HEK293T (cell line): ENCODE measurements at places on chromosomes 5 and 9.

GRCh38 chr9:136525841-136526499, 19.9 kb downstream of the NOTCH1 start:
- DNase-seq, result no peak

DNA sequence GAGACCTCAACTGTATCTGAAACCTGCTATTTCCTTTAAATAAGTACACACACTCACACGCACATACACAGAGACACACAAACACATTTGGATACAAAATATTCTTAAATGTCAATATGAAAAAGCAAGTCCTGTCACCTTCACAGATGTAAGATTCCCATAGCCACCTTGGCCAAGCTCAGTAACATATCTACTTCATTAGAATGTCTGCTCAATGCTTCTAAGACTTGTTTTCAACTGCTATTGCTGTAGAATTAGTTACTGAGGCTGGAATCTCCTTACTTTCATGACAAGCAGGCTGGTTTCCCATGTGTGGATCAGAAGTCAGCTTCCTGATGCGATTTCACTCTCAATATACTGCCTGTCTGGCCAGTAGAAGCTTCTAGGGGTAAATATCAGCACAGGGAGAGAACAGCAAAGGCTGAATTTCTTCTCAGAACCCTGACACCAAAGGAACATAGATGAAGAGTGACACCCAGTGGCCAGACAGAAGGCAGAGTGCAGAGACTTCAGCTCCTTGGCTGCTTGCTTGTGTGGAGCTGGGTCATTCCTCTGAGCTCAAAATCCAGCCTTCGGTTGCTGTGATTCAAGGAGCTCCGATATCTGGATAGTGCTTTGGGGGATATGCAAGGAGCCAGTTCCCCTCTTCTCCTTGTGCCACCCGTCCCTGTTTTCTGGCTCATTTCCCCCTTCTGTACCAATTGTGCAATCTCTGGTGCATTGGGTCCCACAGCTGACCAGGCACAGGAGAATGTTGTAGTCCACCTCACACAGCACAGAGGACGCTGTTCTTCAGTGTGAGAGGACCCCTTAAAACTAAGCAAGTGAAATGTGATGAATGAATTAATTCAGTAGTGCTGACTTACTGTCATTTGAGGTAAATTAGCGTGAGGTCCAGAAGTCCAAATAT, 26.6 kb upstream of the ABLIM3 start:
- peak; percentile 66 for DNase-seq

GRCh38 chr9:33453286-33453860, 6.0 kb upstream of the AQP3 start:
- DNase-seq, result no peak

DNA sequence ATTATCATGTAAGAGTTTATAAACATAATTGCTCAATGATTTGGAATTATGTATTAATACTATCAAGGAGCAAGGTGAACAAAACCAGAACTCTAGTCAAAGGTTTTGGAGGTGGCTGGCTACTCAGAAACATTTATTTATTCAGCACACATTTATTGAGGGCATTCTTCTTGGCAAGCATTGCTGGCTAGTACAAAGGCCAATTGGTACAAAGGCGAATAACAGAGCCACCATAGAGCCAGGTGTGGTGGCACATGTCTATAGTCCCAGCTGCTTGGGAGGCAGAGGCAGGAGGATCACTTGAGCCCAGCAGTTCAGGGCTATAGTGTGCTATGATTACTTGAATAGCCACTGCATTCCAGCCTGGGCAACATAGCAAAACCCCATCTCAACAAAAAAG, 242.1 kb downstream of the CWC27 start:
- no peak for DNase-seq

- DNase-seq, result no peak
Observed at GRCh38 chr5:122170620-122171019, 41.3 kb downstream of the ZNF474 start.
